CD4-positive, alpha-beta T cell (primary cell): ENCODE measurements at places on chromosomes 5 and 9.

GRCh38 chr9:135478829-135479468 lies 633 bp upstream of the PPP1R26 start:
- no peak for DNase-seq

GRCh38 chr5:910769-911160 lies 18.1 kb downstream of the TRIP13 start:
- DNase-seq: no peak

- DNase-seq: no peak
These were observed 27.7 kb upstream of the GABRP start for GRCh38 chr5:170755679-170756456.

DNA sequence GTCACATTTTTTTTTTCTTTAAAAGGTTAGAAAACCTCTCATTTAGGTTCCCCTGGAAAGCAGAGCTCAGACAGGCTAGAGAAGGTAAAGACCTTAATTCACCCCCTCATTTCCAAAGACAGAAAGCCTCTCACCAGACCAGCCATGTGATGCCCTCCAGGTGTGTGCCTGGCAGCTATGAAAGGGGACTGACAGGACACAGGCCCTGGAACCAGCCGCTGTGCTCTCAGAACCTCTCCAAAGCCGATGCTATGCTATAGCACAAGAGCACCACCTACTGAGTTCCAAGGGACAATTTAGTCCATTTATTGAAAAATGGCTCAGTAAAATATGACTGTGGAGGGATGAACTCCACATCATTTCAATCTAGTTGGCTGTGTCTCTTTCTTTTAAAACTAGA lies 48.8 kb downstream of the FANCC start:
- DNase-seq: no peak

DNA sequence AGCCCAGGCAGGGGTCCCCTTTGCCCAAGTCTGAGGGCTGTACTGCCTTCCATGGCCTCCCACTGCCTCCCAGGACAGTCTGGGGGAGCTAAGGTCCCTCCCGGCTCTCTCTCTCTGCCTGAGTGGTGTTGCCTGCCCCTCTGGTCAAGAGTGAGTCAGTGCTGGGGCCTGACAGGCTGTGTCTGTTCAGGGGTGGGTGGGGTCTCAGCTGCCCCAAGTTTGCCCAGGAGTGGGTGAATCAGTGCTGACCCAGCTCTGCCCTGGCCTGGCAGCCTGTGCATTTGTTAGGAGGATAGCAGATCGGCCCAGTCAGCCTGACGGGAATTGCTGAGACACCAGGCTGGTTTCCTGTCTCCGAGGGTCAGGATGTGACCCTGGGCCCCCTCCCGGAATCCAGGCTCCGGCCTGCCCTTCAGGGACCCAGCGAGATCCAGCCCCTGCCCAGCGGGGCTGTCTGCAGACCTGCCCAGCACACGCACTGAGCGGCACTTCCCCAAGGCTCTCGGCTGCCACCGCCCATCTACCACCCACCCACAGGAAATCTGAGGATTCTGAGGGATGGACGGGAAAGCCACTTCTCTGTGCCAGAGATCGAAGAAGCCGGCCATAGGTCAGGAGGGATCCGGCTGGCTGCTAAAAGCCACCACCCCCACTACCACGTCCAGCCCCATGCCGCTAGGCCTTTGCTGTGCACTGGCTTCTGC lies 15.9 kb downstream of the ENG start:
- no peak for DNase-seq

DNA sequence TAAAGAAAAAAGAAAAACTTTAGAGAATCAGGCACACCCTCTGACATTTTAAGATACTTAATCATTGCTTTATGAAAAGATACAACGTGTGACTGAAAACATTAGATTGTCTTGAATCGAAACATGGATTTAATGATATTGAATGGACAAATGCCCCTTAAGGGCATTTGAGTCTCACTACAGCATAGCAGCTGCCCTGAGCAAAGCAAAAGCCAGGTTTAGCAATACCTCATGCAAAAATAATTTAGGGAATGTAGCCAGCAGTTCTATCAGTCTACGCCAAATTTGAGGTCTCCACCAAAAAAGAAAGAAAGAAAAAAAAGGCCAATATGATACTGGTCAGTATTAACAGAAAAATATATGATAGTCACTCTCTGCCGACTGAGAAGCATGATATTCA lies 56.6 kb upstream of the LMNB1 start:
- no peak for DNase-seq

DNA sequence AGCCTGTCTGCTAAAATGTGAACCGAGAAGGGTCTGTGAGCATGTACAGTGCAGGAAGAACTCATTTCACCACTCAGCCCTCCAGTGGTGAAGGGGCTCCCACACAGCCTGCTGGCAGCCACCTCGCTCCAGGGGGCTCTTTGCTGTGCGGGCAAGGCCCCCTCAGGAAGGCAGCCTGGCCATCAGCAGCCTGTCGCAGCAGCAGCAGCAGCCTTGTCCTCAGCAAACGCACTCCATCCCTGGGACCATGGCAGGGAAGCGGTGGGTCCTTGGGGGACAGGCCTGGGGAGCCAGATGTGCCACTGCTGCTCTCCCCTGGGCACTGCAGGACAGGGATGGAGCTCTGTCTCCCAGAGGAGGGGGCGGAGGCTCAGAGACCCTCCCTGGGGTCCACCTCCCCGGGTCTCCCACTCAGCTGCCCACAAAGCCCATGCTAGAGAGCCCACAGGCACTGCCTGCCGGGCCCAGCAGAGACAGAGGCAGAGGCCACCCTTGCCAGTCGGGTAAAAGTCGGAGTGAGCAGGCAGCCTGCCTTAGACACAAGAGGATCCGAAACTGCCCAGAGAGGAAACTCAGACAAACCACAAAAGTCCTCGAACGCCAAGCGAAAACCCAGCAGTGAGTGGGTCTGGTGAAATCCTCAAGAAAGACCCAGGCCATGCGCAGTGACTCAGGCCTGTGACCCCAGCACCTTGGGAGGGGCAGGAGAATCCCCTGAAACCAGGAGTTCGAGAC lies 8.0 kb downstream of the BRD3 start:
- DNase-seq: no peak

DNA sequence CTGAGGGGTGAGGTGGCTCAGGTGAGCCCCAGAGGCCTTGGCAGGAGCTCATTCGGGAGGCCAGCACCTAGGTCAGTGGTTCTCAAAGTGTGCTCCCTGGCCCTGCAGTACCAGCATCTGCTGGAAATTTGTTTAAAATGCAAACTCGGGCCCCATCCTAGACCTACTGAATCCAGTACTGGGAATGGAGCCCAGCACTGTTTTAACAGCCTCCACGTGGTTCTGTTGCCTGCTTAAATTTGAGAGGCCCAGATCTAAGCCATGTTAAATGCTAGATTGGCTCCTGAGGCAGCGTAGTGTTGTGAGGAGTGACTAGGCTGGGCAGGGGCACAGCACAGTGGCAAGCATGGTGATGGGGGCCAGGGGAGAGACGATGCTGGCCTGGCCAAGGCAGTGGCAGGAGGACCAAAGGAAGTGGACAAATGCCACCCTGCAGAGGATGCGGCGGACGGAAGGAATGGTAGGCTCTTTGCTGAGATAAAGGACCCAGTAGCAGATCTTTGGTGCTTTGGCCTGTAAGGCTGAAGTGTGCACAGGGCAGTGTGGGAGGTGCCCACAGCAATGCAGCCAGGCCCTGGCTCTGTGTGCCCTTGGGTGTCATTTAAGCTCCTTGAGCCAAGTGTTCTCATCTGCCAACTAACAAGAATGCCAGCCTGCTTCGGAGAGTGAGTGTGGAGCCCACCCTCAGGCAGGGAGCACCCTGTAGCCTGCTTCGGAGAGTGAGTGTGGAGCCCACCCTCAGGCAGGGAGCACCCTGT lies 4.2 kb downstream of the PRR7 start:
- DNase-seq: no peak

DNA sequence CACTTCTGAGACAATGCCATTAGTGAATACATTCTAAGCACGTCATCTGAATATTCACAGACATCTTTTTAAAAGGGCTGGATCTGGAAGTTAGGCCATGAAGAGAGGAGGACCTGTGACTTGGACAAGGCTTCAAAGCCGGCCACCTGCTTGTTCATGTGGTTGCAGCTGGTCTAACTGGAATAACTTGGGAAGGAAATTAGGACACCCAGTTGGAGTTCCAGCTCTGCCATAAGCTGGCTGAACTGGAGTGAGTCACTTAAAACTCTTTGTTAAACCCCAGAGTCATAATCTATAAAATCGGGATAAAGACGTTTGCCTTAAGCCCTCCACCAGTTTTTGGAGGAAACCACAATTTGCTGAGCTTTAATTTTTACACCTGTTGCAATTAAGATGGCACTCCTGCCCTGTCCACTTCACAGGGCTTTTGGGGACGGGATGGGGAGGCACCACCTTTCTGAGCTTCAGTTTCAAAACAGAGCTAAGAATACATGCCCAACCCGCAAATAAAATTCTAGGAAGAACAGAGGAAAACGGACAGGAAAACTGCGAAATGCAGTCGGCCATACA lies 536 bp upstream of the STX17 start:
- DNase-seq: no peak

GRCh38 chr5:143759396-143760130 lies 52.4 kb upstream of the HMHB1 start:
- DNase-seq: no peak

DNA sequence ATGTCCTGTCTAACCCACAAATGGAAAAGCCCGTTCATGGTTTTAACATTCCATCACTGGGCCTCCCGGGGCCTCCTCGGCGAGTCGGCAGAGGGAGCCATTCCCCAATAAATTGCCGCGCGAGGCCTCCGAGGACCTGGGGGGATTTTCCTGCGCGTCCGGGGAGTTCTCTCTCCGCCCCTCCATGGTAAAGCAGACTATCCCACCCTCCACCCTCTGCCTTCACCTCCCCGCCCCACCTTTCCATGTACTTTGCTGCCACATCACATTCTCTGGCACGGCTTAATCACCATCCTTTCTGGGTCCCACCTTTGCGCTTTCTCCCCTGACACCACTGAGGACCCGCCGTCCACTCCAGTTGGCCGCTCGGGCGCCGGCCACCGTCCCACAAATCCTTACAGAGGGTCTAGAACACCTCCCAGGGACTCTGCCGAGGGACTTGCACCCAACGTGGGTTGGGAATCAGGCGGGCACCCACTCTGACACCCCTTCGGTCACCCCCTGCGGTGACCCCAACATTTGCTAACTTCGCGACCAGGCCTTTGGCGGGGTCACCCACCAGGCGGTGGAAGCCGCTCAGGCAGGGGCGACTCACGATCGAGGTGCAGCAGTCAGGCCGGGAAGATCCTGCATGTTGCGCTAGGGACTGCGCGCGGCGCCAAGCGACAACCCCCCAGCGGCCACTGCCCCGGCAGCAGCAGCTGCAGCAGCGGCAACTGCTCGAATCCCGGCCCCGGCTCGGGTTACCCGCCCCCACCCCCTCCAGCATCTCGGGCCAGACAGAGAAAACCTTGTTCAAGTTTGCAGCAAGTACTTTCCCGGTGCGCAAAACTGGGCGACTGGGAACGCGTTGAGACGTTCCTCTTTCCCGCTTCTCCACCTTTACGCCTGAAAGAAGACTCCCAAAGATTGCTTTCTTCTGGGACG lies at the start of gene MEGF10:
Gene MEGF10, plus strand, starts transcription at position 778 of the 927 bp plus-strand sequence. CDS start 40,513 bp downstream, outside the sequence.
- no peak for DNase-seq

GRCh38 chr9:94056442-94056974 lies 27.8 kb upstream of the PTPDC1 start:
- DNase-seq: no peak

DNA sequence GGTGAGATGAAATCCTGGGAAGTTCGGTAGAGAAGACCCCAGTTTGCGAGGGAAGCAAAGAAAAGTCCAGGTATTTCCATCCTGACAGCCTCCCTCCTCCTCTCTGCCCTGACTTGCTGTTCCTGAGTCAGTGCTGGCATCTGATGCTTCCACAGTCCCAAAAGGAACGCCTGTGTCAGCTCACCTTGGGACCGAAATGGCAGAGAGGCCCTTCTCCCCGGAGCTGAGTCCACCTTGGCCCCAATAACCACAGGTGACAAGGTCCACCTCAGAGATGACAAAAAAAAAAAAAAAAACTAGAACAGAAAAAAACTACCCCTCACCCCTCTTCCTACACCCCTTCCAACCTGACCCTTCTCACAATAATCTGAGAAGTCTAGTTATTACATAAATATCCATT lies 31.6 kb downstream of the SLC6A7 start:
- no peak for DNase-seq

- DNase-seq: no peak
These were observed 616 bp upstream of the TSPAN17 start for GRCh38 chr5:176646707-176647029.

- no peak for DNase-seq
These were observed 59.4 kb upstream of the EXOC3 start for GRCh38 chr5:383621-384020.

DNA sequence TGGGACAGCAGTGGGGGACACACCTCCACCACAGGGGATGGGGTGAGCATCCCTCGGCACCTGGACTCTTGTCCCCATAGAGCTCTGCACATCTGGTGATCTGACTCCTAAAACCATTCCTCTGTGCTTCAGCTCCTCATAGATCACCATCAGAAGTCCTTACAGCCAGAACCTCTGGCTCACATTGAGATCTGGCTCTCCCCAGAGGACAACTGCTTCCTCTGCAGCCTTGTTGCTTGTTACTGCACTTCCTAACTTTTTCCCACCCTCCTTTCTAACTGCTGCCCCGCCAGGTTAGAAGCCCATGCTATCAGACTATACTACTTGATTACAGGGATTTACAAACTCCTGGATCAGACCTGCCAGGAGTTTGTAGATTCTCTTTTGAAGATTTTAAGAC lies 64.5 kb downstream of the ARSB start:
- no peak for DNase-seq

GRCh38 chr5:126020770-126021169 lies 402.4 kb upstream of the GRAMD2B start:
- no peak for DNase-seq

DNA sequence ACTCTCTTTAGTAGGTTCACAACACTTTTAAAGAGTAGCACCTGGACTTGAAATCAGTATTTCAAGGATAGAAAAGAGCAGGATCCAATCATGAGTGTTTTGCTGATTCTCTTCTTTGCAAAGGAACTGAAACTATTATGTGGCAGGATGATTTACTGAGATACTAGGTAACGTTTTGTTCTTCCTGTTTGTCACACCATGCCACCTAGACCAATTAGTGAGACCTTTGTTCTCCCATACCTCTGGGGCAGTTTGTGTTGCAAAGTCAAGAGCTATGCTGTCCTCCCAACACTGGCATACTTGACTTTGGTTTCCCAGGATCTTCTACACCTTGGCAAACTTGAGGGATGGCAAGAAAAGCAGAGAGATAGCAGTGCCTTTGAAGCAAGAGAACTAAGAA lies 43.4 kb downstream of the PPP1R2B start:
- no peak for DNase-seq

DNA sequence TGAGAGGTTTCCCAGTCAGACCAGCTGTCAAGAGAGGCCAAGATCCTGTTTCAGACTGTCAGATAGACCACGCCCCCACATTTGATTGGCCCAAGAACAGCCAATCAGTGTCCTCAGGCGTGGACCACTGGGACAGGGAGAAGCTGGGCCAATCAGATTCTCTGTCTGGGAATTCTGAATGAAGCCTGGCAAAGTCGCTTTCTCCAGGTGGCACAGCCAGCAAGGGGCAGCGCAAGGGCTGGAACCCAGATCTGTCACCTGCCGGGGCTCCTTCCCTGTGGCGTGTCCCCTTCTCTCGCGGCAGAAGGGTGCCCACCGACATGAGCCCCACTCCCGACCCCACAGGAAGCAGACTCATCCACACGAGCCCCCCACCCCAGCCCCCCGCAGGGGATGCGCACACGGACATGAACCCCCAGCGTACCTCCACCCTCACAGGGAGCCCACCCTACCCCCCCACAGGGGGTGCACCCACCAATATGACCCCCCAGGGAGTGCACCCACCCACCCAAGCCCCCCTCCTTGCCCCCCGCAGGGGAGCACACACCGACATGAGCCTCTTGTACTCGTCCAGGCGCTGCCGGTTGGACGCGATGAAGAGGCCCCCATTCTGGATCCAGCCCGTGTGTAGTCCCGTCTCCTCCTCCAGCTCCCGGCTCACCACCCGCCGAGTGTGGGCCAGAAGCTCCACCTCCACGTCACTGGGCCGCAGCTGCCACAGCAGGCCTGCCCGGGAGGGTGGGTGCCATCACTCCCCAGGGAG lies 6.1 kb downstream of the SARDH start:
- no peak for DNase-seq
